ENCODE measurements at places on chromosomes 12 and 14. TPM values are rescaled to one million over a fixed set of nuclear protein-coding genes. Genes with fewer than 3 reads are reported as not detected.

GEMIN2 gene
- 20.3 TPM for total RNA-seq

TMEM119 gene
- 9.9 TPM for total RNA-seq

TEAD4 gene
- total RNA-seq: 13.4 TPM

MGP gene
- total RNA-seq: 192 TPM

CLEC4D gene
- total RNA-seq: 3.8 TPM

ZNF839 gene
- 17.7 TPM for total RNA-seq

SIX4 gene
- total RNA-seq: 3.3 TPM

LRRC23 gene
- 7.9 TPM for total RNA-seq

ASPG gene
- not detected for total RNA-seq

STXBP6 gene
- 5.4 TPM for total RNA-seq

SAMD4A gene
- total RNA-seq: 34.2 TPM

TMEM253 gene
- total RNA-seq: not detected

PPFIA2 gene
- 1.5 TPM for total RNA-seq

GLIPR1L2 gene
- total RNA-seq: 1.5 TPM

PHETA1 gene
- 2.8 TPM for total RNA-seq

SCAF11 gene
- 270 TPM for total RNA-seq

SPTB gene
- total RNA-seq: 1.6 TPM

KLRC3 gene
- not detected for total RNA-seq

LBHD2 gene
- not detected for total RNA-seq

TSPAN9 gene
- total RNA-seq: 10.1 TPM

PTGDR gene
- 2.0 TPM for total RNA-seq
